ENCODE measurements at places on chromosomes 3 and 15.

DNA sequence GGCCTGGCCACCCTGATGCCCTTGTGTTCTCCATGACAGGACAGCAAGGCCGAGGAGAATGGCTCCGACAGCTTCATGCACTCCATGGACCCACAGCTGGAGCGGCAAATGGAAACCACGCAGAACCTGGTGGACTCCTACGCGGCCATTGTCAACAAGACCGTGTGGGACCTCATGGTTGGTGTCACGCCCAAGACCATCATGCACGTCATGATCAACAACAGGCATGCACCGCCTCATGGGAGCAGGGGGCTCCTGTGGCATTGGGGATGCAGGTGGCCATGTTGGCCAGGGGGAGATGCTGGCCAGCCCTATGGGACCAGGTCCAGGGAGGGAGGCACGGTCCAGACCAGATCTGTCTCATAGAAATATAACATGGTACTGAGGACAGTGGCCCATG lies 62.9 kb downstream of the GOLGA8B start:
- DNase-seq = no peak

- DNase-seq = no peak
These were observed 35.9 kb downstream of the OXNAD1 start for GRCh38 chr3:16300881-16301359.

- DNase-seq = no peak
These were observed 42.0 kb downstream of the ATR start for GRCh38 chr3:142536519-142536918.

- DNase-seq = no peak
These were observed 24.6 kb downstream of the CDIN1 start for GRCh38 chr15:36603987-36604386.

- DNase-seq = no peak
These were observed 105.1 kb upstream of the IGF1R start for GRCh38 chr15:98543237-98543636.

DNA sequence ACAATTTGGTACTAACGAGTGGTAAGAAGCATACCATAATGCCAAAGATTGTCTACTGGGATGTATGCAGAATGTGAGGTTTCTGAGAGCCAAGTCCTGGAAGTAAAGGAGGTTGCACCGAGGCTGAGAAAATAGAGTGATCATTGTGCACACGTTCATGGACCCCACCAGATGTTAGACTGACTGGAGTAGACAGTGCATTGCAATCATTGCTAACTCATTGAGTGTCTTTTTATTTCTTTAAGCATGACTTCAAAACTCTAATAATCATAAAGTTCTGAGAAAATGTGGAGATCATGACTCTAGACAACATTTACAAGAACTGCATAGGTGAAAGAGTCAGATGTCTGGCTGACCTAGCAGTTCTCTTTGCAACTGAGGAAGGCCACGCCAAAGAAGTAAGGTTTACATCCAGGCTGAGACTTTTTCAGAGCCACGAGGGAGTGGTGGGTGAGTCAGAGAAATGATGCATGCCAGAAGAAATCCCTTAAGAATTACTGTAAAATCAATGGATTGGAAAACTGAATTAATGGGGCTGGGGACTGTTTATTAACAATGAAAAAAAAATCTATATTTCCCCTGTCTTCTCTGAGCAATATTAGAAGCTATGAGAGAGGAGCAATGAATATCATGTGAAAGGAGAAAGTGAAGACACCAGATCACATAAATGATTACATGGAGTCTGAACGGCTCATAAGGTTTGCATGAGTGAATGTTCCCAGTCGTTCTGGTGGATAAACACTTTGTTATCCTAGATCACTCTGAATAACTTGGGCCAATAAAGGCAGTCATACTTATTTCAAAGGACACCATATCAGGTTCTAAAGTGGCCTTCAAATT lies 76.0 kb upstream of the SLC25A26 start:
- no peak for DNase-seq

- DNase-seq = no peak
These were observed 36.3 kb downstream of the KNL1 start for GRCh38 chr15:40630313-40630712.

- DNase-seq = no peak
These were observed 1.3 kb downstream of the CLPX start for GRCh38 chr15:65183865-65184159.

Measured in progenitor cell of endocrine pancreas (in vitro differentiated cells).